ENCODE measurements at places on chromosomes 12 and 14.

GRCh38 chr14:38089123-38089522, 118.6 kb upstream of the SSTR1 start:
- DNase-seq: no peak

DNA sequence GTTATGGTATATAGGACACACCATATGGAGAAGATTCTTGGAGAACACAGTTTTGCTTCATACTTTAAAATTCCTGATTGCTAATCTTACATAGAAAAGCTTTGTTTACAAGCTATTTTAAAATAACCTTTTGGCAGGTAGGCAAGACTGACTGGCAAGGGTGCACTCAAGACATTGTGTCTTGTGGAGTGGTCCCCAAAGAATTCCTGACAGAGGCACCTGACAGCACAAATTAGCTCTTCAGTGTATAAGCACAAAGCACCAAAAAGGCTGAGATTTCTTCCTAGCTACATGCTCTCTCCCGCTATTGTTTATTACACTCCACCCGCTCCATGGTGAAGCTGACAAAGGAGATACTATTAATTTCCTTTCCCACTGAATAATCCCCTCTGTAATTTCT, 139.4 kb downstream of the MON2 start:
- DNase-seq: no peak

DNA sequence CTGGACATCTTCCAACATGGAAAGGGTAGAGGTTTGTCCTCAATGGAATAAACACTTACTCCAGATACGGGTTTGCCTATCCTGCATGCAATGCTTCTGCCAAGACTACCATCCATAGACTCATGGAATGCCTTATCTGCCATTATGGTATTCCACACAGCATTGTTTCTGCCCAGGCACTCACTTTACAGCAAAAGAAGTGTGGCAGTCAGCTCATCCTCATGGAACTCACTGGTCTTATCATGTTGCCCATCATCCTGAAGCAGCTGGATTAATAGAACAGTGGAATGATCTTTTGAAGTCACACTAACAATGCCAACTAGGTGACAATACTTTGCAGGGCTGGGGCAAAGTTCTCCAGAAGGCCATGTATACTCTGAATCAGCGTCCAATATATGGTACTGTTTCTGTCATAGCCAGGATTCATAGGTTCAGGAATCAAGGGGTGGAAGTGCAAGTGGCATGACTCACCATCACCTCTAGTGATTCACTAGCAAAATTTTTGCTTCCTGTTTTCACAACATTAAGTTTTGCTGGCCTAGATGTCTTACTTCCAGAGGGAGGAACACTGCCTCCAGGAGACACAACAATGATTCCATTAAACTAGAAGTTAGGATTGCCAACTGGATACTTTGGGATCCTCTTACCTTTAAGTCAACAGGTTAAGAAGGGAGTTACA, 140.4 kb downstream of the SLC35F4 start:
- no peak for DNase-seq

- peak; percentile 5 for DNase-seq
Observed at GRCh38 chr12:121297435-121297991, 1.0 kb upstream of the CAMKK2 start.

GRCh38 chr14:73392329-73393257, 65.8 kb downstream of the NUMB start:
- DNase-seq: no peak

DNA sequence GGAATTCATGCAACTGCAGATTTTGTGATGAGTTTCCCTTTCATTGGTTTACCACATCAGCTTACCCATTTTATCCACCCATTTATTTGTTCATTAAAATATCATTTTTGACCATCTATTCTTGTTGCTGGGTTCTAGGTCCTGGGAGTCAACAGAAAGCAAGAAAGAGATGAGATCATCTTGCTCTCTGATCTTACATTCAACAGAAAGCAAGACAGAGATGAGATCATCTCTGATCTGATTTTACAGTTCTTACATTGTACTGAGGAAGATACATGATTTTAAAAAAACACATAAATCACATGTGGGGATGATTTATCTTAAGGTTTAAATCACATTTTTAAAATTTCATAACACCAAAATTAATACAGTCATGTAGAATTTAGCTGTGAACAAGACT, 2.3 kb downstream of the TAS2R46 start:
- DNase-seq: no peak

DNA sequence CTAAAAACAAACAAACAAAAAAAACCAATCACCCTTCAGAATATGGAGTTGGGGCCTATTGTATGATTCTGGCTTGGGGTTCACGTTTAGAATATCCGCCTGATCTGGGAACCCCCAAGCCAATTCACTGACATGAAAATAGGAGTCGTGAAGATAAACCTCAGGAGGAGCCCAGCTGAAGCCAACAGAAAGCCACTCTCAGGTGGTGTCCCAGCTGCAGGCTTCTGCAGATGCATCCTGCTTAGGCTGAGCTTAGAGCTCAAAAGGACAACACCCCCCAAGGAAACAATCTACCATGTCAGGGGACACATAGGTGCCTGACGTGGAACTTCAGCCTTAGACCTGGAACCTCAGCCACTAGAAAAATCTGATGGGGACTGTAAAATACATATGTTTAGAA, 51.9 kb downstream of the SYNE3 start:
- DNase-seq: no peak

- DNase-seq: no peak
Observed at GRCh38 chr14:87630846-87631245, 362.1 kb downstream of the GALC start.

- DNase-seq: no peak
Observed at GRCh38 chr14:51308866-51309265, 68.8 kb downstream of the TMX1 start.

DNA sequence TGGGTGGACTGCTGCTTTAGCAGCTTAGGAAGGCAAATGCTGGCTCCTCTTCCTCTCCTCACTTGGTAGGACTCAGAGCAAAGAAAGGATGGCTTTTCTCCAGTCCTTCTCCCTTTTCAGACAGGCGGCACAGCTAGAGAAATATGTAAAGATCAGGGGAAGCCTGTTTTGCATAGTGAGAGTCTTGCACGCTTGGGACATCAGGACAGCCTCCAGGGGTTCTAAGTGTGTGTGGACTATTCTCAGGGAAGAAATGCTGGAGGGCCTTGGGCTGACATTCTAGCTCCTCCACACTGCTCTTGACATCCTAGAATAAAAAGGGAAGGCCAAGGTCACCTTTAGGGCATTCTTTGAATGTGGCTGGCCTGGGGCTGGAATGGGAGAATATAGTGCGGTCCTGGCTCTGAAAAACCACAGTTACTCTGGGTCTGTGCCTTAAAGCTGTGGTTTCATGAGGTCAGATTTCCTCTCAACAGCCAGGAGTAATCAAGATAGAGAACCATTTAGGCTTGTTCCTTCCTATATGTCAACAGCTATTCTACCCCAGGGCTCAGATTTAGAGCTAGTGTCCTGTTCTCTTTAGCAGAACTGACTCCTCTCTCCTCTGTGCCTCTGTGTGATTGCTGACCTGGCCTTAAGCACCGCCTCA, 24.3 kb downstream of the CMA1 start:
- no peak for DNase-seq

DNA sequence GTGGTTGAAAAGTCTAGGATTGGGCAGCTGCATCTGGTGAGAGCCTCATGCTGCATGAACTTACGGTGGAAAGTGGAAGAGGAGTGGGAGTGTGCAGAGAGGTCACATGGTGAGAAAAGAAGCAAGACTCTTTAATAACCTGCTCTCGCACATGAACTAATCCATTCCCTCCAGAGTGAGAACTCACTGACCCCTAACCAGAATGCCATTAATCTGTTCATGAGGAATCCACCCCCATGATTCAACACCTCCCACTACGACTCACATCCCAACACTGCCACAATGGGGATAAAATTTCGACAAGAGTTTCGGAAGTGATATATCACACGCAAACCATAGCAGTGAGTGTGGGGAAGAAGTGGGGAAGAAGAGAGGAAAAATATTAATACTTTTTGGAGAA, 377.4 kb downstream of the NAV3 start:
- no peak for DNase-seq

- DNase-seq: no peak
Observed at GRCh38 chr12:88299567-88300101, 157.5 kb downstream of the TMTC3 start.

DNA sequence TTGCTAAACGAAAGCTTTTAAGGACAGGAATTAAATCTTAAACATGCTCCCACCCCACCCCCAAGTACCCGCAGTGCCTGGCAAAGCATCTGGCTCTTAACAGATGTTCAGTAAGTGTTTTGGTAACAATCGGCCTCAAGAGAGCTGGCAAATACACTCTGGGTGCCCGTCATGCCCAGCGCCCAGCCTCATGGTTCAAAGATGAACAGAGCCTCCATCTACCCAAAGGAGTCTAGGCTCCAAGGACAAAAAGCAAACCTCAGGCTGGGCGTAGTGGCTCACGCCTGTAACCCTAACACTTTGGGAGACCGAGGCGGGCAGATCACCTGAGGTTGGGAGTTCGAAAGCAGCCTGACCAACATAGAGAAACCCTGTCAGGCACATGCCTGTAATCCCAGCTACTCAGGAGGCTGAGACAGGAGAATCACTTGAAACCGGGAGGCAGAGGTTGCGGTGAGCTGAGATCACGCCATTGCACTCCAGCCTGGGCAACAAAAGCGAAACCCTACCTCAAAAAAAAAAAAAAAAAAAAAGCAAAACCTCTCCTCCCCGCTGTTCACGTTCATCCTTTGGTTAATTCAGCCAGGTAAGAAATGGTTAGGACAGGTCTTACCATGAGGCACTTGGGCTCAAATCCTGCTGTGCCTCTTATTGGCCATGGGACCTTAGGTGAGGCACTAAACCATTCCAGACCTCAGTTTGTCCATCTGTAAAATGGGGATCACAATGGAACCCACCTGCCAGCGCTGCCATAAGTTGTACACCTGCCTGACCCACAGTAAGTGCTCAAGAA, 151.3 kb downstream of the BCL11B start:
- DNase-seq: no peak

GRCh38 chr14:34837801-34838322, 37.3 kb downstream of the BAZ1A start:
- no peak for DNase-seq

DNA sequence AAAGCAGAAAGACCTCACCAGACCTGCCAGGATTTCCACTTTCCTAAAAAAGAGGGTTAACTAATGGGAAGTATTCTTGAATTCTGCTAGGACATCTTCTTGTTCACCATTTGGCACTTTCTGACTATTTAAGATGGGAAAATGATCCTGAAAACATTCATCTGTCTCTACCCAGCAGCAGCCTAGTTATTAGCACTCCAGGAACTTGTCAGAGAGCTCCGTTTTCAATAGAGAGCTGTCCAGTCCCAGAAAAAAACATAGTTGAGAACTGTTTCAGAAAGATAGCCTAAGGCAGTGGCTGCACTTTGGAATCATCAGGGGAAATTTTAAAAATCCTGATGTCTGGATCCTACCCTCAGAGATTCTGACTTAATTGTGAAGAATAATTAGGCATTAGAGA, 22.1 kb upstream of the CEP83 start:
- no peak for DNase-seq

- DNase-seq: no peak
Observed at GRCh38 chr12:45257185-45257930, 41.5 kb downstream of the ANO6 start.

GRCh38 chr12:52606581-52607218, 5.4 kb upstream of the KRT72 start:
- no peak for DNase-seq

GRCh38 chr12:65560286-65560685, 264.0 kb upstream of the HMGA2 start:
- no peak for DNase-seq

GRCh38 chr12:46414591-46415268, 42.2 kb upstream of the SLC38A2 start:
- no peak for DNase-seq

- DNase-seq: no peak
Observed at GRCh38 chr12:43147878-43148277, 404.1 kb downstream of the ADAMTS20 start.
